ENCODE measurements at places on chromosomes 3 and 15.
A peak's percentile ranks its signal among the peaks of the same experiment; 100 is the strongest.

DNA sequence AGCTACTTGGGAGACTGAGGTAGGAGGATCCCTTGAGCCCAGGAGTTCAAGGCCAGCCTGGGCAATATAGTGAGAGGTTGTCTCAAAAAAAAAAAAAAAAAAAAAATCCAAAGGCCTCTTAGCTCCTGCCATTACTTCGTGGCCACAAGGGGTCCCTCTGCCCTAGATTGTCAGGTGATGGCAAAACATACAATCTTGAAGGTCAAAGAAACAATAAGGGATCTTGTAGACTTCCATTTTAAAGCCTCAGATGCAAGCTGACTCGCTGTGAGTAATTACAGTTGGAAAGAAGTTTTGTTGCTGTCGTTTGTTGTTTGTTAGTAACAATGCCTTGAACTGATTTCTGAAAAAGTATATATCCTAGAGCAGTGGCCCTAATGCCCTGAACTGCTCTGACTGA lies 55.9 kb upstream of the PLCL2 start:
- DNase-seq = no peak

- no peak for DNase-seq
These were observed 90.3 kb upstream of the MEX3B start for GRCh38 chr15:82136120-82136519.

GRCh38 chr3:62046326-62046725 lies 327.0 kb downstream of the FEZF2 start:
- no peak for DNase-seq

- DNase-seq = no peak
These were observed 318.5 kb upstream of the ARPP21 start for GRCh38 chr3:35320646-35321407.

DNA sequence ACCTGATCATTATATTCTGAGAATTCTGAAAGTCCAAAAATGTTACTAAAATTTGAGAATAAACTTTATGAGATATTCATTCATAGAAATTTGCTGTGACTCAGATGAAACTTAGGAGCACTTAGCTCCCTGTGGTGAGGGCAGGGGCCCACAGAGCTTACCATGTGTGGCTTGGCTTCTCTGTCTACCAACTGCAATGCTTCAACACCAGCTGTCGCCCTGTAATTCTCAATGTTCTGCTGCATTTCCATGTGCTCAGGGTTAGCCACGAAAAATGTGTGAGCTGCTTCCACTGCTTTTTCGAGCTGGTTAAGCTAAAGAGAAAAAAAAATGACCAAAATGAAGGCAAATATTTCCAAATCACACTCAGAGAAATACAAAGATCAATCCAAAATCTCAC lies 125.6 kb downstream of the P3H2 start:
- no peak for DNase-seq

GRCh38 chr3:15645246-15645645 lies 43.7 kb downstream of the BTD start:
- no peak for DNase-seq

- DNase-seq = peak; percentile 43
These were observed 916 bp downstream of the IDH3A start for GRCh38 chr15:78149805-78150751.

GRCh38 chr15:75835990-75836958 lies 7.0 kb upstream of the UBE2Q2 start:
- no peak for DNase-seq

GRCh38 chr15:32908135-32908801 lies 190.5 kb downstream of the GREM1 start:
- no peak for DNase-seq

GRCh38 chr15:99412626-99413025 lies 153.2 kb upstream of the MEF2A start:
- no peak for DNase-seq

DNA sequence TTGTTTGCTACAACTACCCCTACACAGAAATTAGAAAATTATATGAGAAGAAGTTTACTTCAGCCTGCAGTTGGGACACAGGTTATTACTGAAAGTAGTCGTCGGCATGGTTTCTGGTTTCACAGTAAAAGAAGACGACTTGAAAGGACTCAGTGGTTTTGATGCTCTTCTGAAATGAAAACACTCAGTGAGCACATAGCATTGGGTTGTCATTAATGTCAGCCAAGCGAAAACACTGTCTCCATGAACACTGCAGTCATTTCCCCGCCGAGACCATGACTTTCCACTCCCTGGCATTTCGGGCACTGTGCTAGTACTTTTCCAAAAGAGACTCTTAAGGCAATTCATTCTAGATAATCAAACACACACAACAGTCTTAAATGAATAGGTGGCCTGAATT lies 69.2 kb upstream of the ICE2 start:
- DNase-seq = no peak

DNA sequence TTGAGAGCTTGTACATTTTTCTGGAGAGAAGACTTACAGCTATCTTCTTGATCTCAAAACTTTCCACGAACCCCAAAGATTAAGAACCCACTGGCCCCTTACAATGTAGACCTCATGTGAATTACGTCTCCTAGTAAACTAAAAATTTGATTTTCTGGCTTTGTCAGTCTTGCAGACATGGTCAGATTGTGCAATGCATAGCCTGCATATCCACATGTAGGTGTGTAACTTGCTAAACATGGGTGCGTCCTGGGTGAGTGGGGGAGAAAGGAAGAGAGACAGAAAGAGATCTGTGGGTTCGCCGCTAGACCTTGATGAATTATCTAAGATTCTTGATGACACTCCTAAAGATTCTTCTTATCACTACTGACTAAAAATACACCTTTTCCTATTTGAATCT lies 561.2 kb upstream of the MDFIC2 start:
- DNase-seq = no peak

DNA sequence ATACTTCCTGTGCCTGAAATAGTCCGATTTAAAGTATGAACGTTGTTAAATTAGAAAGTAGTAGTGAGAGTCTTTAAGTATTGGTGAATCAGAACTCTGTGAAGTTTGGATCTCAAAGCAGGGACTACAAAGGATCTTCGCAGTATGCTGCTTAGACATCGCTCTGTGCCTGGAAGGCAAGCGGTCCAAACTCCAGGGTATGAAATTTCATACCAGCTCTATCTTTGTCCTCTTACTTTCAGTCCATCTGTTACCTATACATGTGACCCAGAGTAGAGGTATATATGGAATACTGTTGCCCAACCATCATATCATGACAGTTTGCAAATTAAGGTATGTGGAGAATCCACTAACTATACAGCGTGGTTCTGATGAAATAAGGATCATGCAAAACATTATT lies 34.5 kb downstream of the VPS8 start:
- DNase-seq = no peak

GRCh38 chr15:95843241-95843910 lies 487.1 kb upstream of the NR2F2 start:
- no peak for DNase-seq

GRCh38 chr3:39358333-39358732 lies 24.8 kb upstream of the SLC25A38 start:
- no peak for DNase-seq

DNA sequence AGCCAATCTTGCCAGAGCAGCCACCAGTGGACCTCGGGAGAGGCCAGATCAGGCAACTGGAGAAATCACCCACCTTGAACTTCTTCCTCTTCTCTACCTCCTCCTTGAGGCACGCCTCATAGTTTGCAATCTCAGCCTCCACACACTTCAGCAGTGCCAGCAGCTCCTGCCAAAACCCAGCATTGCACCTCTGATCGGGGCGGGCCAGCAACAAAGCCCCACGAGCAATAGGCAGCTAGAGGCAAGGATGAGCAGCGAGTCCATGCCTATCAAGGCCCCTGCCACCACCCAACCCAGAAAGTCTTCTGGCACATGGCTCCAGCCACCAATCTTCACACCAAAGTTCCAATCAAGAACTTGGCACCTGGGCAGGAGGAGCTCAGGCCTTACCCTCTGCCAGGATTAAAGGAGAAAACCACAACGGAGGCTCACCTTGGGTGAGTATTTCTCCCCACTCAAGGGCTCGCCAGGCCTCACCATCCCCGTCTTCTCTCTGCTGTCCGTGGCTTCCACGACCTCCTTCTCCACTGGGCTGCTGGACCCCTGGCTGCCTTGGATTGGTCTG lies 42.1 kb downstream of the SEMA3G start:
- DNase-seq = no peak

- no peak for DNase-seq
These were observed 641 bp downstream of the ACVR2B start for GRCh38 chr3:38454178-38454883.

DNA sequence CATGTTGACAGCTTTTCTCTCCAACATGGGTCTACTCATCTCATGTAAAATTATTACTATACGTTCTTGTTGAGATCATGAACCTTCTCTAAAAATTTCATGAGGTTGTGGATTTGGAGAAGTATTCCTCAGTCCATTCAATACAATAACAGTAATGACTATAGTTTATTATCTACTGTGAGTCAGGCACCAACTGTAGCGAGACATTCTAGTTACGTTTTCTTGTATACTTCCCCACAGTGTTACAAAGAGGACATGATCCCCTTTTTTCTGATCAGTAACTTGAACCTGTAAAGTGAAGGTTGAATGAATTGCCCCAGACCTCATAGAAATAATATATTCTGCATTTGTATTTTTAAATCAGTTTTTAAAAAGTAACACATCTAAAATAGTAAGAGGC lies 76.4 kb downstream of the AKAP13 start:
- DNase-seq = no peak

GRCh38 chr15:99104788-99105513 lies at the start of gene SYNM:
TSS of gene SYNM (plus strand) at chr15:99105080. CDS start at chr15:99105200, 120 bp downstream.
- DNase-seq = peak; percentile 75

DNA sequence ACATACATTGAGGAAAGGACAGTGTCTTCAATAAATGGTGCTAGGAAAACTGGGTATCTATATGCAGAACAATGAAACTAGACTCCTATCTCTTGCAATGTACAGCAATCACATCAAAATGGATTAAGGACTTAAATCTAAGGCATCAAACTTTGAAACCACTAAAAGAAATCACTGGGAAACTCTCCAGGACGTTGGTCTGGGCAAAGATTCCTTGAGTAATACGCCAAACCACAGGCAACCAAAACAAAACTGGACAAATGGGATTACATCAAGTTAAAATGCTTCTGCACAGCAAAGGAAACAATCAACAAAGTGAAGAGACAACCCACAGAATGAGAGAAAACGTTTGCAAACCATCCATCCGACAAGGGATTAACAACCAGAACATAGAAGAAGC lies 14.5 kb downstream of the LAMP3 start:
- no peak for DNase-seq

DNA sequence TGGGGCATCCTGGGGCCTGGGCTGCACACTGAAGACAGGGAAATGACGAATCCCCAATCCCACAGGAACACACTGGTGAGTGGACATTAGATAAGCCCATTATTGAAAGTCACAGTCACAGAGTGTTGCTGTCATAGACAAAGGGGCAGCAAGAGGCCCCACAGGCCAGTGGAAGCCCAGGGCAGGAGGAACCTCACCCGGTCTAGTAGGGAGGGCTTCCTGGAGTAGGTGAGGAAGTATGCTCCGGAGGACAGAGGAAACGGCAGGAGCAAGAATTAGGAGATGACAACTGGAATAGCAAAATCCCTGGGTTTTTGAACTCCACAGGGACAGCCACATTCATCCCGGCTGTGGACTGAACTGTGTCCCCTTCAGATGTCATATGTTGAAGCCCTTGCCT lies 101.2 kb downstream of the TPRA1 start:
- no peak for DNase-seq

DNA sequence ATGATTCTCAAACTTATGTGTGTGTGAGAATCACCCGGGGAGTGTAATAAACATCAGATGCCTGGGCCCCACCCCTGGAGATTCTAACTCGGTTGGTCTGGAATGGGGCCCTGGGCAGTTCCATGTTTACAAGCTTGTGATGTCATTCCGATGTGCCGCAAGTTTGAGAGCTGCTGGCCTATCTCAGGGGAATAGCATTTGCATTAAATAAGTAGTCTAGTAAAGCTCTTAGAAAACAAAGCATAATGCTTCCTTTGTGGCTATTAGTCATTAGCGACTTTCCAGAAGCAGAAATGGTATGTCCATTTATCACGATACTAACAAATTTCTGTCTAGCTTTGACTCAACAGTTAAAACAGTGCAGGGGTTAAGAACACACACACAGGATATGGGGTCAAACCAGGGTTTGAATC lies 20.9 kb downstream of the PGBD4 start:
- no peak for DNase-seq

DNA sequence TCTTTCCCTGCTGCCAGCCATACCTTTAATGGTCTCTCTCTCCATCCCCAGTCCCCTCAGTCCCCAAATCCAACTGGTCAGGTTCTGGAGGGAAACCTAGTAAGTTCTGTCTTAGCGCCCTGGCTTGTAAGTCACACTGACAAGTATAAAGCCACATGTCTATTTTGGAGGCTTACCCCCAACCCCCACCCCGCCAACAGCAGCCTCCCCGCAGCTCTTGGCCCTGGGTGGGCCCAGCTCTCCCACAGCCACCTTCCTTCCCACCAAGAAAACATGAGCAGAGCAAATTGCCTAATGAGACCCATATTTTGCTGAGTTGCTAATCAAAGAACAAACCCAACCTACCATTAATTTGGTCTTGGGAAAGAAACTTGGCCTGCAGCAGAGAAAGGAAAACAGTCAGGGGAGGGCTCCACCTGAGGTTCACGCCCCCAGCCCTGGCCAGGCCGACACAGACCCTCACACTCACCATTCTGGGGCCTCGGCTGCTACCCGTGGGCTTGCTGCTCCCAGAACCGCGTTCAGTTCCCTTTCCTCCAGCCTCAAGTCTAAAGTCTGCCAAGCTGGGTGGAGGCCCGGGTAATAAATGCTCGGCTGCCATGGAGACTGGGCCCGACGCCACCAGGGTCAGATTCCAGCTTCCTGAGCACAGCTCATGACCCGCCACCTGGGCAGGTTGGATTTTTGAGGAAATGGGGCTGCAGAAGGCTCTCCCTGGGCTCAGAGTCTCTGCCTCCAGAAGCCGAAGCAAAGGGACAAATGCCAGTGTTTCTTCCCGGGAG lies at the start of gene CALML4:
TSS of gene CALML4 (minus strand) at position 557 of the 782 bp plus-strand sequence. CDS start at position 472, 85 bp downstream.
- peak; percentile 11 for DNase-seq

DNA sequence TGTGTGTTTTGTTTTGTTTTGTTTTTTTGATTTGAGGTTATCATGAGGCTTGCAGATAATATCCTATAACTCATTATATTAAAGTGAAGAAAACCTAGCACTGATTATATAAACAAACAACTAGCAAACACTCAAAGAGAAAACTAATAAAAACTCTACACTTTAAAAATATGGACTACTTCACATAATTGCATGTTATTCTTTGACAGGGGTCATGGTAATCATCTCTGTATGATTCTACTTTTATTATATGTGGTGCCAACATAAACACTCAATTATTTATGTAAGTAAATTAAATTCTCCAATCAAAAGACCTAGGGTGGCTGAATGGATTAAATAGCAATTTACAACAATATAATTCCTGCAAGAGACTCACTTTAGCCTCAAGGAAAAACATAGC lies 44.6 kb upstream of the P3H2 start:
- no peak for DNase-seq

DNA sequence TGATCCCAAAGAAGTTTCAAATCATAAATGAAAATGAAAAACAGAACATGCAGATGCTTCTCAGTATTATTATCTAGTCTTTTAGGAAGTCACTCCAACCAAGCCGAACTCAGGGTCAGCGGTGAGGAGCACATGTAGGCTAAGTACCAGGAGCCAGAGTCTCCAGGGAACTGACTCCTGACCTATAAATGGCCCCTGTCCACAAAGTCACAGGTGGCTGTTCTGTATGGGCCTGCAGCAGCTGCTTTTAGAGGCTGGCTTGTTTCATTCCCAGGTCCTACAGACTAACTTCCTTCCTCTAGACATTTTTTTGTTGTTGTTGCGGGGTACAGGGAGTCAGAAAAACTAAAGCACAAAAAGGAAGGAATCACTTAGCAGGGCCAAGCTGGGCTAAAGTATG lies 54.6 kb downstream of the DAPK2 start:
- no peak for DNase-seq

GRCh38 chr3:128464188-128464587 lies 2.5 kb downstream of the DNAJB8 start:
- DNase-seq = no peak

All from NCI-H1092 (cell line).